Liver (tissue), 10 donors: ENCODE measurements at places on chromosomes 5 and 9.

DNA sequence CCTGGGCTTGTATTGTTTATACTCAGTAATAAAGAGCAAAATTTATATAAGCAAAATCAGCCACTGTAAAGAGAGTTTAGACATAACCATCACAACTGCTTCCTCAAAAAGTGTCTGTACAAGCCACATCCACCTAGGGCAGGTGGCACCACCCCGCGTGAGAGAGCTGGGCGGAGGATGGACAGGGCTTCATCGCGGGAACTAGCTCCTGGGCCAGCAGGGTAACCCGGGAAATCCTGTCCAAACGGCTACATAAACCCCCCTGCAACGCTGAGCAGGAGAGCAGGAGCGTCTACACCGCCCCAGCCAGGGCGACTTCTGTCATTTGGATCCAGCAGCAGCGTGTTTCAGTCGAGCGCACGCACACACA, 1.3 kb downstream of the SLC6A3 start:
- DNase-seq: no peak

DNA sequence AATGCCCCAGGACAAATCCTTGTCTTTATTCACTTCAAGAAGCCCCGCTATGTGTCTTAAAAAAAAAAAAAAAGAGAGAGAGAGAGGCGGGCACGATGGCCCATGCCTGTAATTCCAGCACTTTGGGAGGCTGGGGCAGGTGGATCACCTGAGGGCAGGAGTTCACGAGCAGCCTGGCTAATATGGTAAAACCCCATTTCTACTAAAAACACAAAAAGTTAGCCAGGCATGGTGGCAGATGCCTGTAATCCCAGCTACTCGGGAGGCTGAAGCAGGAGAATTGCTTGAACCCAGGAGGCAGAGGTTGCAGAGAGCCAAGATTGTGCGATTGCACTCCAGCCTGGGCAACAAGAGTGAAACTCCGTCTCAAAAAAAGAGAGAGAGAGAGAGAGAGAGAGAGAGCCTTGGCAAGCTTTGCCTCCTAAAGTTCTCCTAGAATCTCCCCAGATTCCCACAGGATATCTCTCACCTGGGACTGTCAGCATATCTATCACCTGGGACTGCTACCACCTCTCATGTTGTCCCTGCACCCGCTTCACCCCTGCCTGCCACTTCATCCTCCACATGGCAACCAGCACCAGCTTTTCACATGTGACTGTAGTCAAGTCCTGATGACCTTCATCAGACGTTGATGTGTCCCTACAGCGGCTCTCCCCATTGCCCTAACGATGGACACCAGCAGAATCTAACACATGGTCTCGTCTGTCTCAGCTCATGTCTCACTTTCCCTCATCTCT, 5.8 kb downstream of the ITK start:
- no peak for DNase-seq

DNA sequence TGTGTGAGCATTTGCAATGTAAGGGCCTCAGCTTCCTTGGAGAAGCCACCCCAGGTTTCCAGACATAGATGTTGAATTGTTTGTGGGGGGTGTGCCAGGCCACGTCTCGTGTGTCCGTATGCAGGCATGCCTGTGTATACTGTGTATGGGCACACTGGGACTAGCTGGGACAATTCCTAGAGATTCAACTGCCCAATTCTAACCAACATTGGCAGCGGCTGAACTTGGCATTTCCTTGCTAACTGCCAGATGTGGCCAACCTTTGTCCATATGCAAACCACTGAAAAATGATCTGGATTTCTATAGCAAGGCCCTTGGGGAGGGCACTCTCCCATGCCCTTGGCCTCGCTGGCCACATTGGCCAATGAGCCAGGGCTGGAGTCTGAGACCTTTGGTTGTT, 50.3 kb downstream of the SAR1B start:
- DNase-seq: no peak

GRCh38 chr9:98556511-98556910, 152.2 kb downstream of the GABBR2 start:
- no peak for DNase-seq
